Right renal pelvis (tissue), 4 donors: ENCODE measurements at places on chromosomes 12 and 14. TPM values are rescaled to one million over a fixed set of nuclear protein-coding genes. Genes with fewer than 3 reads are reported as not detected.

OSBPL8 gene
- 58.0 TPM for polyA plus RNA-seq

GRCh38 chr14:33163600-33163999 is 224.9 kb downstream of the NPAS3 start:
- no peak for DNase-seq

PROX2 gene
- polyA plus RNA-seq = 1.1 TPM

DNA sequence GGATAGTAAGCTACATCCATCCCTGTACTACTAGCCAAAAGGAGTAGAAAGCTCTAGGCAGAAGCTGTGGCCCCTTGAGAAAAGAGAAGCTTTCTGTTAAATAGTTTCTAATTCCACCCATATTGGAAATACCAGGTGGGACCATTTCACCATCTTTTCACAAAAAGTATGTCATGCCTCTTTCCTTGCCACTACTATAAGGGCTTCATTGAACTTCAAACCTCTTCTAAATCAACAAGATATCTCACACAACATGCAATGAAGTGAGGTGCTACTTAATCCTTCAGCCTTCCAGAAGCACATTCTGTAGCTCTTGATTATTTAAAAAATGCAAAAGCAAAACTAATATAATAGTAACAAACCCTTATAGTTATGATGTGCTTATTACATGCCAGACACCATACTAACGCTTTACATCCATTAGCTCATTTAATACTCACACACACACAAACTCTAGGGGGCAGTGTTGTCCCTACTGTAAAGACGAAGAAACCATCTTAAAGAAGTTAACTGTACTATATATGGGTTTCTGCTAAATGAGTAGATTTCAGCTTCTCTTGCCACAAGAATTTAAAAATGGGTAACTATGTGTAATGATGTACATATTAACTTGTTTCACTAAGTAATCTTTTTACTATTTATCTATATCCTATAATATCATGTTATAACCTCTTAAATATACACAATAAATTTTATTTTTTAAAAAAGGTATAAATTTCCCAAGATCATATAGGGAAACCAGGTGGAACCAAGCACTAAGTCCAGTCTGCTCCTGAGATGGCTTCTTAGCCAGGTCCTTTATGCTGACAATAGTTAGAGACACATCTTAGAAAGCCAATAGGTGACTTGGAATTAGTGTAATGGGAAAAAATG is 124.4 kb downstream of the RPS29 start:
- DNase-seq = peak; percentile 44

ABCC9 gene
- polyA plus RNA-seq = 21.7 TPM

DNA sequence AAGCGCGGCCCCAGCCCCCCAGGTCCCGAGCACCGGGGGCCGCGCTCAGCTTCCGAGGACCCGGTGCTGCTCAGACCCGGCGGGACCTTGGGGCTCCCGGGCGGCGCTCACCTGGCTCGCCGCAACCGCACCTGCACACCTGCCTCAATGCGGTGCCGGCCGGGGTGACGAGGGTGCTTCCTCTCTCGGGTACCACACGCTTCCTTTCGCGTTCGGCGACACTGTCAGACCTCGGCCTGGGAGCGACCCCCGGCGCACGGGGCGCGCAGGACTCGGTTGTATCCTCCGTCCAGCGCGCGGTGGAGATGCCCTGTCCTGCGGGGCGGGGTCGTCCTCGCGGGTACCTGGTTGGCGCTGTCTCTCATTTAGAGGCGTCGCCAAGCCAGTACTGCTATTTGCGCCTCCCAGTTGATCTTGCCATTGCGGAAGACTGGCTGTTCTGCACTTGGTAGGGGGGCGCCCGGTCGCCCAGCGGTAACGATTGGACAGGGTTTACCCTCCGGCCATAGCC is 718 bp downstream of the PACS2 start:
- DNase-seq = no peak

TPPP2 gene
- 4.8 TPM for polyA plus RNA-seq

- peak; percentile 69 for DNase-seq
Observed at GRCh38 chr14:95255487-95255886, 64.2 kb downstream of the CLMN start.

DNA sequence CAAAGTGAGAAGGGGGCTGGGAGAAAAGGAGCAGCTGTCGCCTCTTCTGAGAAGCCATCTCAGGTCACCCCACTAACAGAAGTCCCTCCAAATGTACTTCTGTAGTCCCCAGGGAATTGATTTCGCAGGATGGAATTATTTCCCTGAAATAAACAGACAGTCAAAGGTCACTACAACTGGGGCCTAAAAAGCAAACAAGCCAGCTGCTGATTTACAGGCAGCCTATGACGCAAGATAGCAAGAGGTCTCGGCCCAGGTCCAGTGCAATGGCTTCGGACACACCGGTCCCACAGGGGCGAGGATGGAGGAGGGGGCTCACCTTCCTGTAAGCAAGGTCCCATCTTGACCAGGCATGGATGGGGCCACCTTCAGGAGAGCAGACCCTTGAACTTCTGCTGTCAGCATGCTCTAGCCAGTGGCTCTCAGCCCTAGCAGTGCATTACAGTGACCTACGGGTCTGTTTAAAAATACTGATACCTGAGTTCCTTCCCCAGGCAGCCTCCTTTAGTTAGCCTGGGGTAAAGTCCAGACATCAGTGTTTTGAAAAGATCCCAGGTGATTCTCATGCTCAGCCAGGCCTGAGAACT is 18.1 kb downstream of the NUAK1 start:
- no peak for DNase-seq

DNA sequence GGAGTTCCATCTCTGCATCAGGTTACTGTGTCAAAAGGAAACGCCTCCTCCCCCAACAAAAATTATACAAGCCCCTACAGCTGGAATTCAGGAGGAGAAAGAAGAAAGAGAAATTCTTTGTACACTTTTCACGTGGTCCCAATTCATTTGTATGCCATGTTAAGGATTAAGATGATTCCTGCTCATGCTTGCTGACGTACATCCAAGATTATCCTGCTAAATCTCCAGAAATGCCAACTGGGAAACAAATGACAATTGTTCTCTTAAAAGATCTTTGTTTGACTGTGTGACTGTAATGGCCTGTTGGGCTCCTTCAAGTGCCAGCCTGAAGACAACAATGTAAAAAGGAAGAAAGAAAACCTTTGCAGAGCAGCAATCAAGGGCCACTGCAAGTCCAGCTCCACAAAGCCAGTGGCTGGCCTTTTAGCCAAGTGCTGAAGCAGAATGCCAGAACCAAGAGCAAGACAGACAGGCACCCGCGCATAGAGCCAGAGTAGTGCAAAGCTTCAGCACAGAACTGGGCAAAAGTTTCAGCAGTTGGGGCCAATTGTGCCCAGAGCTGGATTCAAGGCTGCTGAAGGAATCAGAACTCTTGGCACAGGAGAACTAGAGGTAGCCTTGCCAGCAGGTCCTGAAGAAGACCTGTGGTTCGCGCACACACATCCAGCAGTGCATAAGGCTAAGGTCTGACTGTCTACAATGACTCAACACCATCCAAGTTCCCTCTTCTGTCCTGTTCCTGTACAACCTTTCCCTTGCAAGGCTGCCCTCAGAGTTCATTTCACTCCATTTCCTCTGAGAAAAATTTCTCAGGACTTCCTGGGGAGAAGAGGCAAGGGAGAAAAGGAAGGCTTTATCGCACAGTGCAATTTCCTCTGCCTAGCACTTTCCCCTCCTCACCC is 209.7 kb upstream of the BMP4 start:
- no peak for DNase-seq

DNA sequence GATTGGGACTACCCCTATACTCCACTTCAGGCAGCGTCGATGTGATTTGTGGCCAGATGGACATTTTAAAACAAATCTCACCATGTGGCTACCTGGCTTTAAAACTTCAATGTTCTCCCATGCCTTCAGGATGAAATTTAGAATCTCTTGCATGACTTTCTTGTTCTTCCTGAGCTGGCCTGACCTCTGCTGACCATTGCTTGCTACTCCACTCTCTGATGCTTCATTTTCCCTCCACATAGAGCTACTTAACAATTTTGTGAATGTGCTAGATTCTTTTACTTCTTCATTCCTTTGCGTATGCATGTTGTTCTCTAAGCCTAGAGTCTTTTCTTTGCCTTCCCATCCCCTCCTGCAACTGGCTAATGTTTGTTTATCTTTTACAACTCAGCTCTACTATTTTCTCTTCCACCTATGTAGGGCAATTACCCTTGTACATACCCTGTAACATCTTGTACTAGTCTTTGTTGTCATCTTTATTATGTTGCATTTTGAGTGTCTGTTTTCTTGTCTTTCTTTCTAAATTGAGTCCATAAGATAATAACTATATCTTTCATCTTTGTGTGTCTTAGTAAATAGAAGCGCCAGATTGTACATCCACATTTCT is 41.2 kb downstream of the YLPM1 start:
- no peak for DNase-seq

DNA sequence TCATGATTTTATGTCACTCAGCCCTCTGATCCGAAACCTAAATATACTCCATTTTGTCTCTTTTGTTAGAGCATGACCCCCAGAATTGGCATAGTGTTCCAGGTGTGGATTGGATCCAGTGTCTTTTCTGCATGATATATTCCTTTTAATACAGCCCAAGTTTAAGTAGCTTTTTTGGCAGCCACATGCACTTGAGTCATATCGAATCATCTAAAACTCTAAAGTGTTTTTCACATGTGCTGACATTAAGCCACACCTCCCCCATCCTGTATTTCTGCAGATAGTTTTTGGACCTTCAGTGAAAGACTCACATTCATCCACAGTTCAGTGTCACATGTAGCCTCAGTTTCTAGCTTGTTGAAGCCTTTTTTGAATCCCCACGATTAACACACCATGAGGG is 30.6 kb downstream of the BORCS5 start:
- no peak for DNase-seq

CABP1 gene
- polyA plus RNA-seq = 3.6 TPM

RNASE1 gene
- polyA plus RNA-seq = 169 TPM

DNA sequence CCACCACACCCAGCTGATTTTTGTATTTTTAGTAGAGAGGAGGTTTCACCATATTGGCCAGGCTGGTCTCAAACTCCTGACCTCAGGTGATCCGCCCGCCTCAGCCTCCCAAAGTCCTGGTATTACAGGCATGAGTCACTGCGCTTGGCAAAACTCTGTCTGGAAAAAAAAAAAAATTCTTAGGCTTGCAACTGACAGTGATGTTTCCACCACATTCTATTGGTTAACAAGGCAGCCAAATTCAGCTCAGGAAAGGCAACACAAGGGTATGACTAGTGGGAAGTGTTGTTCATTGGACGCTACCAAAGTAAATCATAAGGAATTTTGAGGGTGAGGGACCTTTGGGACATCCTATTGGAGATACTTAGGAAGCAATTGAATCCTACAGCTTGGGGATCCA is 2.9 kb upstream of the SBNO1 start:
- DNase-seq = no peak

NEUROD4 gene
- not detected for polyA plus RNA-seq

GRCh38 chr14:77502109-77502782 is 3.6 kb upstream of the ISM2 start:
- no peak for DNase-seq

DNA sequence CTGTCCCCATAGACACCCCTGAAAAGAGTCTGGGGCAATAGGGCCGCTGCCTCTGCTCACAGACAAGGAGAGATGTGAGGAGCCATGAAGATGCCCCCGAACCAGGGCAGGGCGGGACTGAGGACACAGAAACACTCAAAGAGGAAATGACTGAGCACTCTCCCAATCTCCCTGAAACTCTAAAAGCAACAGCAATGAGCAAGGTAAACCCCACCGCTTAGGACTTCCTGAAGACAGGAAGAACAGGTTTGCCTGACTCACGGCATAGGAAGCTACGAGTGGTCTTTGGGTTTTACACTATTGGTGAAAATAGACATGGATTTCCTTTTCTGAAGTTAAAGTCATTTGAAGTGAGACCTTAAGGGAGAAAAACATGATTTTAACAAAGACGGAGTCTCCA is 32.5 kb downstream of the STX2 start:
- no peak for DNase-seq

DNA sequence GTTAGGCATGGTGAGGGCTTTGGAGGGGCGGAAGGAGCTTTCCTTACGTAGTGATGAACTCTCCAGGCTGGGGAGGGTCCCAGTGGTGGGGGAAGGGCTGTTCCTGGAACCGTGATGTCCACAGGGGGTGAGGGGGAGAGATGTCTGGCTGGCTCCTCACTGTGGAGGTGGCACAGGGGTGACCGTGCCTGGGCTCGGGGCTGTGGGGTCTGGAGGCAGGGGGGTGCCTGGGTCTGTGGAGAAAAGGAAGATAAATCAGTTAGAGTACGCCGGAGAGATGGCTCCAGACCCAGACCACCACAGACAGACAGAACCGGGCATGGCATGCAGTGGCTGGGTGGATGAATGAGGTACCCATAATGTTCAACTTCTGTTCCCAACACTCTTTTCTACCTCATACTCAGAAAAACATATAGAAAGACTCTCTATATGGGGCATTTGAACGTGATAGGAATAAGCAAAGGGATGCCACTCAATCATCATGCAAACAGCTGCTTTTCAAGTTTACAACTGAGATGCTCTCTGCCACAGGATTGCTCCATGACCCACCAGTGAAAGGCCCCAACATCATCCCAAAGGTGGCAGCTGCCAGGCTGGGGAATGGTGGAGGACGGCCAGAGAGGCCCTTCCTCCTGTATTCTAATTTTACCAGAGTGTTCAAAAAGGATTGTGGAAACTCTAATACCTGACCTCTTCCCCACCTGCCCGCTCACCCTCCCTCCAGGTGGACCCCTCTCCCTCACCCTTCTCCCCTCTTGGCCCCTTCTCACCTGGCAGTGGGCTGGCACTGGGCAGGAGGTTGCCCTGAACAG is 5.6 kb downstream of the MYL6 start:
- no peak for DNase-seq

DNA sequence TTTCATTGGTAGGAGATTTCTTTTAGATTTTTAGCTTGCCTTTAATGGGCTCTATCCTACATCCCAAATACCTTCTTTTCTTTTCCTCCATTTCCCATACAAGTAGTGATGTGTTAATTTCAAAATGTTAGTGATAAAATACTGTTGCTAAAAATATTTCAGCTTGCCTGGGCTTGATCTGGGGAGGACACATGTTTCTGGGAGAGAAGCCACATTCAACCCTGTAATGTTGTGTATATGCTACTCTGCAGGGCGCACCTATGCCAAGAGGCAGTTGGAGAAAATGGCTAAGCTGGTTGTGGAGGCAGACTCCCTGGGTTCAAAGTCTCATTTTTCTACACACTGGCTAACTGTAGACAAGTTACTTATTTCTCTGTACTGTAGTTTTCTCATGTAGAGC is 26.3 kb downstream of the FLRT2 start:
- no peak for DNase-seq

DNA sequence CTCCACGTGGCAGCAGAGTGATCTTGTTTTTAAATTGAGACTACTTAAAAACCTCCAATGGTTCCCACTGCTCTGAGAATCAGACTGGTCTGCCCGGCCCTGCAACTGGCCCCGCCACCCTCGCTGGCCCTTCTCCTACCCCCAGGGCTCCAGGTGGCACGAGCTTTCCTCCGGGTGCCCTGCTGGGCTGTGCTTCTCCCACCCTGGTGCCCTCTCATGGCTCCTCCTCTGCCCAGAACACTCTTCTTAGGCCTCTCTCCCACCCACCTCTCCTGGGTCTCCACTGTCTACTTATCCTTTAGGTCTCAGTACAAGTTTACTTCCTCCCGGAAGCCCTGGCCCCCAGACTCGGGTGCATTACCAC is 26.5 kb downstream of the CCDC92 start:
- no peak for DNase-seq
